HuH-7.5 (cell line): ENCODE measurements at places on chromosomes 1 and 21.

DNA sequence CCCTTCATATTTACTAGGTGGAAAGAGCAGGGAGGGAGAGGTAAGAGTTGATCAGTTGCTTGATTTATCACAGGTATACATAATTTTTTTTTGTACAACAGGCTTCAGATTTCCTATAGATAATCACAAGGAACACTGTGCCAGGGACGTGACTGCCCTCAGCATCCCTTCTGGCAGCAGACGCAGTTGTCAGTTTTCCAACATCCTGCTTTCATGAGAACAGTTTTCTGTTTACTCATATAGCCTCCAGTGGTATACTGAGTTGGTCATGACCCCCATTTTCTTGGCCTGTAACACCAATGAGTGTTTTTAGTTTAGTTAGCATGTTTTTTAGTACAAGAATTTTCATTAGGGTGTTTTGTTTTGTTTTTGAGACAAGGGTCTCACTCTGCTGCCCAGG, 37.9 kb upstream of the PTPRF start:
- no peak for DNase-seq

GRCh38 chr1:43232482-43232881, 37.3 kb upstream of the TMEM125 start:
- no peak for DNase-seq

DNA sequence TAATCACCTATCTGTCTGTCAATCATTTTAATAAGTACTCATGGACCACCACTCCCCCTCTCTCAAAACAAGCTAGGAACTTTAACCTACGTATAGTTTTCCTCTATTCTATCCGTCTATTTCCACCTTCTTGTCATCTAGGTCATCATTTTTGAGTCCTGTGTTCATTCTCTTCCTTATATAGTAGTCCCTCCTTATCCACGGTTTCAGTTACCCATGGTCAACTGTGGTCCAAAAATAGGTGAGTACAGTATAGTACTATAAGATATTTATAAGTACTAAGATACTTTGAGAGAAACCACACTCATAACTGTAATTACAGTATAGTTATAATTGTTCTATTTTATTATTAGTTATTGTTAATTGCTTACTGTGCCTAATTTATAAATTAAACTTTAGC, 7.5 kb downstream of the PKN2 start:
- no peak for DNase-seq

DNA sequence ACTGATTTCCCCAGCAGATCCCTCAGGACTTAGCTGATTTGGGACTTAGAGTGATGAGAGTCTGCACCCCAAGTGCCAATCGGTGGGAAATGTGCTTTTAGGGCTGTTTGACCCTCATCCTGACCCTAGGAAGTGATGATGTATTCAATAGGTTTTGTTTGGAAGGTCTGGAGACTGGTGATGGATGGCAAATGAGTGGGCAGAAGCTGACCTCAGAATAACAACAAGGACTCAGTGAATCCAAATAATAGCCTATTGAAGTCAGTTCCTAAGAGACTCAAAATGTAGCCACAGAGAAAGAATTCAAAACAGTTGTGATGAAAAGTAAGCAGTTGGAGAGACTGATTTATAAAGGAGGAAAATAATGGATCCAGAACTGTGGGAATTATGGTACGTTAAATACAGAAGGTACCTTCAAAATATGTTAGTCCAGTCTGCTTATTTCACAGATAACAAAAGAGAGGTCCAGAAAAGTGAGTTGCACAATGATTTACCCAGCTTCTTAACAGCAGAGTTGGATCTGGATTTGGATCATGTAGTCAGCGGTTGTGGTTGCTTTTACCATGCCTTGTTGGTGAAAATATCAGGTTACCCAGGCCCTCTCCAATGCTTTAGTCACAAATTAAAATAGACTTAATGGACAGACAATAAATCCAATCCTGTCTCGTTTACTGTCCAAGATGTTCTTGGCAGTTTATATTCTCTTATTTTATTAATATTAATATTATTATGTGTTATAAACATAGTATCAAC, 123.0 kb upstream of the PTBP2 start:
- no peak for DNase-seq

- DNase-seq, result no peak
Observed at GRCh38 chr1:84632673-84633434, 57.4 kb downstream of the SSX2IP start.

GRCh38 chr1:89953131-89953626, 41.7 kb upstream of the ZNF326 start:
- no peak for DNase-seq
